ENCODE measurements at places on chromosomes 12 and 14. TPM values are rescaled to one million over a fixed set of nuclear protein-coding genes. Genes with fewer than 3 reads are reported as not detected.

The CYP46A1 gene
- 0.54 TPM for total RNA-seq

The DENR gene
- 29.6 TPM for total RNA-seq

The HOXC13 gene
- not detected for total RNA-seq

The KCNA1 gene
- total RNA-seq: 0.27 TPM

The TEAD4 gene
- 28.5 TPM for total RNA-seq

The ACOT4 gene
- 1.1 TPM for total RNA-seq

The AGAP2 gene
- 0.45 TPM for total RNA-seq

The PTPRB gene
- total RNA-seq: 75.3 TPM

The SLCO1B3 gene
- total RNA-seq: 0.50 TPM

The L2HGDH gene
- 10.9 TPM for total RNA-seq

GRCh38 chr14:60926002-60926401, 54.9 kb downstream of the TRMT5 start:
- H3K4me3 ChIP-seq: no peak overlapping the region
- no peak for DNase-seq
- no peaks in the 10 kb centered on the region for H3K36me3 ChIP-seq
- H3K27me3 ChIP-seq: no peaks in the 10 kb centered on the region

DNA sequence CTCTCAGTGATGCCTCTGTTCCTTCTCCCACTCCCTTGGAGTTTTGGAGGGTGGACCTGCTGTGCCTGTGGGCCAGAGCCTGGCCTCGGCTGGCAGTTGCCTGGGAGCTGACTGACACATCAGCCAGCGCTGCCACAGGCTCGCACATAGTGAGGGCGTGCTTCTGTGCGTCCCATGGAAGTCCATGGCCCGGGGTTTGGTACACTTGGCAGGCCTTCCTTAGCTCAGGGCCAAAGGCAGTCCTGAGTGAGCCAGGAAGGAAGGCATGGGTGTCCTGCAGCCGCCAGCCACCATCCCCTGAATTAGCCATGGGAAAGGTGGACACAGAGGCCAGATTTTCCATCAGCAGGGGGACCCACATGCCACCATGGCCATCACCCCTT, 1.1 kb upstream of the DEGS2 start:
- no peaks in the 10 kb centered on the region for H3K27me3 ChIP-seq
- H3K36me3 ChIP-seq: no peaks in the 10 kb centered on the region
- no peak overlapping the region for H3K4me3 ChIP-seq
- H3K27ac ChIP-seq: no peak overlapping the region
- DNase-seq: no peak
- peaks cover 24% of the 10 kb centered on the region for H3K4me1 ChIP-seq

- H3K27ac ChIP-seq: peak overlapping the region; percentile 88
- H3K4me1 ChIP-seq: peaks cover 7% of the 10 kb centered on the region
- H3K27me3 ChIP-seq: no peaks in the 10 kb centered on the region
- no peak overlapping the region for H3K4me3 ChIP-seq
Measured at GRCh38 chr12:1972856-1973317, 31.4 kb downstream of the DCP1B start.

- no peaks in the 10 kb centered on the region for H3K4me1 ChIP-seq
- H3K27me3 ChIP-seq: no peaks in the 10 kb centered on the region
- DNase-seq: no peak
Measured at GRCh38 chr12:80792861-80793260, 76.1 kb downstream of the MYF5 start.

GRCh38 chr12:49369411-49370145, 2.3 kb downstream of the SPATS2 start:
- H3K27me3 ChIP-seq: no peaks in the 10 kb centered on the region
- DNase-seq: peak; percentile 38
- peaks cover 6% of the 10 kb centered on the region for H3K4me1 ChIP-seq
- peak overlapping the region; percentile 35 for H3K27ac ChIP-seq
- H3K4me3 ChIP-seq: no peak overlapping the region

GRCh38 chr12:19148860-19149259, 19.3 kb downstream of the PLEKHA5 start:
- H3K4me1 ChIP-seq: peaks cover 8% of the 10 kb centered on the region
- no peak for DNase-seq
- H3K4me3 ChIP-seq: no peak overlapping the region
- no peaks in the 10 kb centered on the region for H3K36me3 ChIP-seq

GRCh38 chr12:95037906-95038305, 34.4 kb upstream of the NDUFA12 start:
- no peaks in the 10 kb centered on the region for H3K36me3 ChIP-seq
- no peaks in the 10 kb centered on the region for H3K4me1 ChIP-seq
- no peak overlapping the region for H3K4me3 ChIP-seq
- H3K27ac ChIP-seq: no peak overlapping the region

DNA sequence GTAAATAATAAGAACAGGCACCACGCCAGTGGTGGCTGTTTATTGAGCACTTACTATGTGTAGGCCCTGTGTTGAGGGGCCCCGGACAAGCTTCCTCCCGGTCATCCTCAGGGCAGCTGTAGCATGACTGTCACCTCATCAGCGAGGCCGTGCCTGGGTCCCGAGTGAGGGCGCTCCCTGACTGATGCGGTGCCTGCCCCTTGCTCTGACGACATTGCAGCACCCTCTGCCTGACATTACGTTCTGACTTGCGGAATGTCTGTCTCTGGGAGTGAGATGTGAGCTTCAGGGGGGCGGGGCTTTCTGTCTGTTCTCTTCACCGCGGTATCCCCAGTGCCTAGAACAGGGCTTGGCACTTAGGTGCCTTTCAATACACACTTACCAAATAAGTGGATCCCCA, 167.6 kb downstream of the RBM19 start:
- H3K36me3 ChIP-seq: no peaks in the 10 kb centered on the region
- no peak overlapping the region for H3K4me3 ChIP-seq
- no peak overlapping the region for H3K27ac ChIP-seq
- no peak for DNase-seq
- no peaks in the 10 kb centered on the region for H3K27me3 ChIP-seq

DNA sequence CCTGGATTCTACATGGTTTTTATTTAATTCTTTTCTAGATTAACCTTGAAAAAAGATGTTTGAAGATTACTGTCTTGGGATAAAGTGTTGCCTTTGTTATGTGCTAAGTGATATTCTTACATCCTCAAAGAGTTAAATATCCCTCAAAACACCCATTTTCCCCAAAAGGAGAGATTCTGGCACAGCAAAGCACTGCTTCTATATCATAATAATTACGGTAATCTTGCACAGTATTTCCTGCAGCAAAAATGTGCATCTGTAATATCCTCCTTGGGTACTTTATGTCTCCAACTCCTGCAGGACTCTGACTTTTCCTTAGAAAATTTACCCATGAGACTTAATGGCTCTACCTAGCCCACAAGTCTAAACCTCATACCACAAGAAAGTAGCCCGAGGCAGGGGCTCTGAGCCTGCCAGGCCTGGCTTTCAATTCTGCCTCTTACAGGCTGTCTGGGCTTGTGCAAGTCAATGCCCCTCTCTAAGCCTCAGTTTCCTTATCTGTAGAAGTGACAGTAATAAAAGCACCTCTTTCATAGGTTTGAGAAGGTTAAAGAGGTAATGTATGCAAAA, 45.8 kb downstream of the SVOP start:
- no peak overlapping the region for H3K27ac ChIP-seq
- H3K36me3 ChIP-seq: no peaks in the 10 kb centered on the region
- DNase-seq: no peak
- H3K4me1 ChIP-seq: no peaks in the 10 kb centered on the region
- no peak overlapping the region for H3K4me3 ChIP-seq
- H3K27me3 ChIP-seq: no peaks in the 10 kb centered on the region

DNA sequence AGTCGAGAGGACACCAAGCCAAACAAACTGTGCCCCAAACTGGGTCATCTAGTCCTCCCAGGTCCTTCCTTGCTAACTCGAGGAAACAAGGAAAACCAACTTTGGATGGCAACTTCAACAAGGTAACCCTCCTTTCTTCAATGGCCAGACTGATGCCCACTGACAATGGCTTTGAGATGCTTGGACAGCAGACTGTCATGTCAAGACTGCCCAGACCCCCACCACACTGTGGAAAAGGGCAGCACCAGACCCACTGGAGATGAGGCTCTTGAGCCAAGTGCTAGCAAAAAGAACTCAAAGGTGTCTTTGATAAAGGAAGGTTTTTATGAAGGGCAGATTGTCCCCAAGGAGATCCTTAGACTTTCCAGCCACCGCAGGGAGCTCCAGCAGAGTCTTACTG, 9.0 kb upstream of the CDH24 start:
- peaks cover 61% of the 10 kb centered on the region for H3K36me3 ChIP-seq
- no peak overlapping the region for H3K27ac ChIP-seq
- peaks cover 13% of the 10 kb centered on the region for H3K4me1 ChIP-seq
- no peak overlapping the region for H3K4me3 ChIP-seq

DNA sequence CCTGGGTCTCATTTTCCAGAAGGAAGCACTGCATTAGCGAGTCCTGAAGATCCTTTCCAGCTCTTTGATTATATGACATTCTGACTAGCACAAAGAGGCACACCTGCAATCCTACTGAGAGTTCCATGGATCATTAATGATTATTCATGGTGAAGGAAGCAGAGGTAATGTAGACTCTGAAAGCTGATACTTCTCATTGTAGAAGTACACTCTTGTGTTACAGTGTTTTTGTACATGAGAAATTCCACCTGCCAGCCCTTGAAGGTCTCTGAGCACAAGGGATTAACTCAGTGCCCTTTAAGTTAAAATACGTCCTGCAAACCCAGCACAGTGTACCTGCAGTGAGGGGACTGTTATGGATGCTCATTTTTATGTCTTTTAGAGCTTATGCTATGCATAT, 558.8 kb upstream of the FBXO33 start:
- DNase-seq: no peak
- H3K4me1 ChIP-seq: no peaks in the 10 kb centered on the region
- H3K27ac ChIP-seq: no peak overlapping the region
- no peaks in the 10 kb centered on the region for H3K27me3 ChIP-seq
- no peaks in the 10 kb centered on the region for H3K36me3 ChIP-seq

- H3K27ac ChIP-seq: no peak overlapping the region
- H3K4me3 ChIP-seq: no peak overlapping the region
- H3K36me3 ChIP-seq: no peaks in the 10 kb centered on the region
- no peak for DNase-seq
- H3K27me3 ChIP-seq: no peaks in the 10 kb centered on the region
Measured at GRCh38 chr14:69680297-69680696, 68.9 kb downstream of the SUSD6 start.

All from thyroid gland (tissue), 4 donors.